ENCODE measurements at places on chromosomes 12 and 14.

DNA sequence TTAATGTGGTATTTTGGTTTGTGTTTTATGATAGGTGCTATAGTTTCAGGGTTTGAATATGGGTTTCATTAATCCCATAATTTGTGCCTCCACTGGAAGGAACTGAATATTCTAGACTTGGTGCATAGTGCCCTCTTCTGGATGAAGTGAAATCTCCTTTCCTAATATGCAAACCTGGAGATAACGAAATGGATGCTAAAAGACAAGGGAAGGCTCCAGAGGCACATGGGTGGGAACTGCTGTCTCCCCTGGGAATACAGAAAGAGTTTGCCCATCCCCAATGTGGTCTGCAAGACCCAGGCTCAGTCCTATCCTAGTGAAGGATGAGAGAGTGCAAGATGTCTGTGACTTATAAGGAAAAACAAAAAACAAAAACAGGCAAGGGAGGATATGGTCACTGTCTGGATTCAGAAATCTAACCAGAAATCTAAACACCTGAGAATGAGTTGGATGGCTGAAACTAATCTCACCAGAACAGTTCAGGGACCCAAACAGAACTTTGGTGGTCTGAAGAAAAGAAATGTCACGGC lies 142.3 kb upstream of the TMPO start:
- no peak for DNase-seq

- DNase-seq, result no peak
Observed at GRCh38 chr12:67813456-67813904, 164.9 kb downstream of the DYRK2 start.

DNA sequence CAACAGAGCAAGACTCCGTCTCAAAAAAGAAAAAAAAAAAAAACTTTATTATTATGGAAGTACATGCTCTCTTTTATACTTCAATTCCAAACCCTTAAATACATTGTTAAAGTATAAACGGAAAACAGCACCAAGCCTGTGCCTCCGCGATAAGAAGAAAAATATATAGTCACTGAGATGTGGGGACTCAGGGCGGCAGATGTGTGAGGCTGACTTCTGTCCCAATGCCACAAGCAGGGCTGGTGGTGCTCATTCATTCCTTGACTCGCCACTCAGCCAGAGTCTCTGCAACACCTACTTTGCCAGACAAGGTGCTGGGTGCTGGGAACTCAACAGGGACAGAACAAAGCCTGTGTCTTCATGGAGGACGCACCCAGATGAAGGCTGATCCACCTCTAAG lies 13.8 kb downstream of the LGMN start:
- DNase-seq, result no peak

- no peak for DNase-seq
Observed at GRCh38 chr12:100266585-100266834, 369 bp downstream of the DEPDC4 start.

GRCh38 chr12:70353780-70354660 lies 12.1 kb upstream of the KCNMB4 start:
- no peak for DNase-seq

GRCh38 chr14:50932592-50933495 lies 11.4 kb downstream of the PYGL start:
- no peak for DNase-seq

- no peak for DNase-seq
Observed at GRCh38 chr12:98345308-98345876, 170.0 kb upstream of the TMPO start.

GRCh38 chr14:100410056-100410565 lies 87.0 kb downstream of the SLC25A47 start:
- no peak for DNase-seq

- DNase-seq, result no peak
Observed at GRCh38 chr14:67679006-67679405, 4.6 kb upstream of the VTI1B start.

DNA sequence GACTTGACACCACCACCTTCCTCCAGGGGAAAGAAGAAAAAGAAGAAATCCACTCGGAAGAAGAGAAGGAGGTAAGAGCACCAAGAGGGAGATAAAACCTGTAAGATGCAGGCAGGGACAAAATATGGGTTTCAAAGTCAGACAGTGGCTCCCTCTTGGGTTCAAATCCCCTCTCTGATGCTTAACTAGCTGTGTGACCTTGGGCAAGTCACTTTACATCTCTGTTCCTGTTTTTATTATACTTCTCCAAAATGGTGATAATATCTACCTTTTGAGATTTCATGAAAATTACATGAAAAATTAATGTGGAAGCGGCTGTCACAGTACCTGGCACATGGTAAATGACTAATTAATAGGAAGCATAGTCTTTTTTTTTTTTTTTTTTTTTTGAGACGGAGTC lies 64.4 kb upstream of the HSPB8 start:
- DNase-seq, result no peak

DNA sequence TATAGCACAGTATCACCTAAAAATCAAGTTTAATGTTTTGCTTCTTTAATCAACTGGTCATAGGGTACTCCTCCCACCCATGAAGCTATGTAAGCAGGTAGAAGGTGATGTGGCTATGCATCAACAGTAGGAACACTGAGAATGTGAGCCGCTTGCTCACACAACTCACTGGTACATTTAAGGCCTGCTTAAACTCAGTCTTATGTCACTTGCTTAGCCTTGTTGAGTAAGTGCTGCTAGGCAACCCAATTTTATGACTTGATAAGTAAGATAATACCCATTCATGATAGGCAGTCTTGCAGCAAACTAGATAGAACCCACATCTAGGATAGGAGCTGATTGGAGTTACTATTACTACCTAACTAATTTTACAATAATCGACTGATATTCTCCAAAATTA lies 70.0 kb upstream of the BMP4 start:
- DNase-seq, result no peak

GRCh38 chr14:93031505-93032315 lies 84.0 kb downstream of the ITPK1 start:
- no peak for DNase-seq

DNA sequence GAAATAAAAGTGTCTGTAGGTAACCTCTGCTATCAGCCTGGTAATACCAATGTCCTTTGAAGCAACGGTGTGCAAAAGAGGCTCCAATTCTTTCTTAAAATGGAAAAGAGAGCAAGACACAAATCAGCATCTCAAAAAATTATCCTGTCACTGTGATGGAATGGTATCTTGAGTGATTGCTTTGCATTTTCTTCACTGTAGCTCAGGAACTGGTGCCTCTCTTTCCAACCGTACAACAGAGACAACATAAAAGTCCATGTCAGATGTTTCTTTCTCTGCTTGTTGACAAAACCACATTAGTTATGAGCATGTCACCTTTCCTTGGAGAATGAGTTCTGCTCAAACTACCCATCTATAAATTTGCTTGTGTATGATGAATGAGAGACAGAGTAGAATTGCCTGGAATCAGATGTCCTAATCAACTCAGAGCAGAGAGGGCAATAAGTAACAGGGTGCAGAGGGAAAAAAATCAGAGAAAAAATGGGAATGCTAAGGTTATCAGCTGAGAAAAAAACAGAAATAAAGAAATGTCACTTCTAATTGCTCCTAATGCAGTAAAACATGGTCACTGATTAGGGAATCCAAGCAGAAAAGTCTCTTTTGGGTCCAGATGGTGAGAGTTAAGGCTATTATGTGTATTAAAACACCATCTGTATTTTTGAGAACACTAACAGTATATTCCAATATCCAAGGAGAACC lies 465.0 kb upstream of the ATP2B1 start:
- DNase-seq, result no peak

All from cortex of kidney (tissue), 1 donor.